ENCODE measurements at places on chromosomes 1 and 21. TPM values are rescaled to one million over a fixed set of nuclear protein-coding genes. Genes with fewer than 3 reads are reported as not detected.

The DCST1 gene
- total RNA-seq: not detected

The LMX1A gene
- not detected for total RNA-seq

The RHBG gene
- total RNA-seq: not detected

The F5 gene
- total RNA-seq: not detected

The UTP11 gene
- total RNA-seq: 32.5 TPM

The MMEL1 gene
- total RNA-seq: 3.6 TPM

DNA sequence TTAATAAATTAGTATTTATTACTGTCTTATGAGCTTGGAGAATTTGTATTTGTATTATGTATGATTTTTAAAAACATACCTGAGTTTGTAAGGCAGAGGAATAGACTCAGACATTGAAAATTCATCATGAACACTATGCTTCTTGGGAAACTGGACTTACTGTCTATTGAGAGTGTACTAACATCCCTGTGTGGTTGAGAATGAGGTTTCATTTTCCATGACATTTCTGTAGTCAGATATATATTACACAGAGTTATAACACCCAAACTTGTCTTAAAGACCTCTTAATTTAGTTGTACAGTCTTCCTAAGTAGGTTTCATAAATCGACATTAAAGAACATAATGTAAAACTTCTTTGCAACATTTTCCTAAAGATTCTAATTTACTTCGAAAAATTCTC, 30.0 kb downstream of the PPP2R5A start:
- no peak for DNase-seq

GRCh38 chr1:89829186-89829585, 8.4 kb downstream of the LRRC8D start:
- DNase-seq: no peak

DNA sequence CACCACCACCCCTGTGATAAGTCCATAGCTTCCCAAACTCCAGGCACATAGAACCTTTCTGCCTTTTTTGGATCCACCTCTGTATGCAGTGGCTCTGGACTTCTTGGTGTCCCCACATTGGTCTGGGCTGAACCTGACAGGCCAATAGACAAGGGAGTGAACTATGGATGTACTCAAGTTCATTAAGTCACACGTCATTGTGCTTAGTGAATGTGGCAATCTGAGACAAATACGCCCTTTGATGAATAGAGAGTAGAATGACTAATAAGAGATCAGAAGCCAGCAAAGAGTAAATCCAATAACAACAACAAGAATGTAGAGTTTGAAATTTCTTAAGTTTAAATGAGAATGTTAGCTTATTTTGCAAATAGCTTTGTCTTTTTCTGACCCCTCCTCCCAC, 114.8 kb downstream of the ST6GALNAC3 start:
- no peak for DNase-seq

DNA sequence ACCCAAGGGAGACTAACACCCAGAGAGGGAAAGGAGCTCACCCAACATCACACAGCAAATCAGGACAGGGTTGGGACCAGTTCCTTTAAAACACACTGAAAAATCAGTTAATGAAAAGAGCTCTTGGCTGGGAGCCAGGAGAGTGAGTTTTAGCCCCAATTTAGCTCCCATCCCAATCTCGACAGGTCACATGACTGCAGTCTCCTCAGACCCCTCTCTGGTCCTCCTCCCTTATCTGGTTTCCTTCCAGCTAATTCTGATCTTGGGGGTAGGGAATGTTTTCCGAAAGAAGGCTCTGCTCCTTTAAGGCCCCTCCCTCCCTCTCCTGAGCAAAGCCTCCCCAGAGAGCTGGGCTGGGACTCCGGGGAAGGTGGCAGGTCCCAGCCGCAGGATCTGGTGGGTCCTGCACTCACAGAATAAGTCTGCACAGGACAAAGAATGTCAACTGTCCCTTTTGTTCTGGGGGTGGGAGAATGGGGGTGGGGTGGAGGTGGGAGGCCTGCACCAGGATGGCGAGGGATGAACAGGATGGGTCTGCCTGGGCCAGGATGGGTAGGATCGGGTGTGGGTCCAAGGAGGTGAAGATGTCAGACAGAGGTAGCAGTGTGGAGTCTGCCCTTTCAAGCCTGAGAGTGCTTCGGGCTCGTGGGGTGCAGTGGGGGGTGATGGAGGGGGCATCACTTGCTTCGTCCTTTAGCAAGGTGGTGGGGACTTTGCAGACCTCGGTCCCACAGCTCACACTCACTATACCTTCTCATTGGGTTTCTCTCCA, 57.3 kb upstream of the SSBP3 start:
- no peak for DNase-seq

DNA sequence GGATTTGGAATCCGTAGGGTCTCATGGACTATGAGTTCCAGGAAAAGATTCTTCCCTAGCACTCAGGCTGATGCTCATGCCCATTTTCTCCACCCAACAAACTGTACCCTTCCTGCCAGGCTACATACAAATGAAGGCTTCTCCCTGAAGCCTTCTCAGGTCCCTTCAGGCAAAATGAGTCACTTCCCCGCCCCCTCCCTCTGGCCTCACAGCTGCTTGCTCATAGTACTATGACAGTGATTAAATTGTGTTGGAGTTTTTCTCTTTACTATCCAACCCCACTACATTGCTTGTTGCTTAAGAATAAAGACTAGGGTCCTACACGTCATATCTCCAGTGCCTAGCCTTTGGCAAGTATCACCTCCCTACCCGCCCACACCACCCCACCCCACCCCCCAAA, 207.6 kb upstream of the NFIA start:
- DNase-seq: peak; percentile 81

DNA sequence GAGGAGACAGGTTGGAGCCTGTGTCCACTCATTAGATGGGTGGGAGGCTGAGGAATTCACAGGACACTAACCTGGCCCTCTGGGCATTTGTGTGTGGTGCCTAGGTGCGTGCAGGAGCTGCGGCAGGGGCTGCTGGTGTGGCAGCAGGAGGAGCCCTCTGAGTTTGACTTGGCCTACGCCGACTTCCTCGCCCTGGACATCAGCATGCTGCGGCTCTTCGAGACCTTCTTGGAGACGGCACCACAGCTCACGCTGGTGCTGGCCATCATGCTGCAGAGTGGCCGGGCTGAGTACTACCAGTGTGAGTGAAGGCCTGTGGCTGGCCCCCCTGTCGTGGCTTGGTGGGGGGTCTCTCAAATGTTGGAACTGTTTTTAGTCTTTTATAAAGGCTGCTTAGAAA, 3.6 kb downstream of the XKR8 start:
- DNase-seq: no peak

- DNase-seq: peak; percentile 70
Observed at GRCh38 chr1:21139601-21140000, 37.1 kb downstream of the EIF4G3 start.

GRCh38 chr1:225677350-225678124, 24.6 kb upstream of the ENAH start:
- DNase-seq: no peak

DNA sequence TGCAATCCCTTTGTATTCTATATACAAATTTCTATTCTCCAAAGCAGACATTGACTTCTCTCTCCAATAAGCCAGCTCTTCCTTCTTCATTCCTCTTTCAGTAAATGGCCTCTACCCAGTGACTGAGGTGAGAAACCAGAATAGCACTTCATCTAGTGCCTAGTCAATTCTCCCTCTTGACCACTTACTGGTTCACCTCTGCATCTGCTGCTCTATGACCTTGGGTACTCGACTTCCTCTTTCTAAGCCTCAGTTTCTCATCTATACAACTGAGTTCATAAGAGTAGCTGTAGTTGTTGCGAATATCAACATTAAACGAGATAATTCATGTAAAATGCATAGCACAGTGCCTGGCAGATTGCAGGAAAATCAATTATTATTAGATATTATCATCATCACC, 12.4 kb downstream of the LYST start:
- no peak for DNase-seq

GRCh38 chr1:202664083-202664482, 46.2 kb downstream of the SYT2 start:
- no peak for DNase-seq

- no peak for DNase-seq
Observed at GRCh38 chr1:32192220-32192948, 8.0 kb upstream of the CCDC28B start.
